ENCODE measurements at places on chromosomes 7 and 10.

- no peak for DNase-seq
Observed at GRCh38 chr7:2214636-2215035, 18.1 kb downstream of the MAD1L1 start.

DNA sequence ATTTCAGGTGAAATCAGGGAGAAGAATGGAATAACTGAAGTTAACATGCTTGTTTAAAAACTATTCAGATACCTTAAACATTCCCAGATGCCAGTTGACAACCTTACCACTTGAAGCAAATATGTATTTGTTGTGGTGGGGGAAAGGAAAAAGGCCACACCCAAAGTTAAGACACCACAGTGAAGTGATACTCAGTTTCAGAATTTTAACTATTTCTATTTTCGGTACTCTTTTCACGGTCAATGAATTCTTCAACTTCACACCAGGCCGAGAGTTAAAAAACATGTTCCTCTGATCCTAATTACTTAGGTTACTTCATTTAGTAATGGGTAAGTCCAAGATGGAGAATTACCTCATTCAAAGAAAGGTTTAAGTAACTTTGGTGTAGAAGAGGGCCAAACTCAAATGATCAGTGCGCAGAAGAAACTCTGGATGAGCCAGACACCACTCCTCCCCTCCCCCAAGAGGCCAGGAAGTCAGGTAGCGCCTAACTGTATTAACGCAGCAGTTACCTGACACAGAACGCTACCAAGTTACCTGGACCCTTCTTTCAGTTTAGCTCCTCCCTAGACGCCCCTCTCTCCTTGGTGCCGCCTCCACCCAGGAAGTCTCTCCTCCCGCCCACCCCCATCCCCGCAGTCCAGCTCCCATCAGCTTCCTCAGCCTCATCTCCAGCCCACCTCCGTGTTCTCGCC is 700 bp downstream of the MTPN start:
- no peak for DNase-seq

- DNase-seq: no peak
Observed at GRCh38 chr10:80497187-80498077, 40.3 kb upstream of the SH2D4B start.

- no peak for DNase-seq
Observed at GRCh38 chr7:136741941-136742340, 126.5 kb upstream of the CHRM2 start.

- DNase-seq: no peak
Observed at GRCh38 chr7:74183653-74184450, 9.7 kb downstream of the EIF4H start.

GRCh38 chr10:21217748-21218367 is 307.6 kb downstream of the SKIDA1 start:
- no peak for DNase-seq

- DNase-seq: no peak
Observed at GRCh38 chr7:97017192-97018125, 7.2 kb downstream of the DLX5 start.

DNA sequence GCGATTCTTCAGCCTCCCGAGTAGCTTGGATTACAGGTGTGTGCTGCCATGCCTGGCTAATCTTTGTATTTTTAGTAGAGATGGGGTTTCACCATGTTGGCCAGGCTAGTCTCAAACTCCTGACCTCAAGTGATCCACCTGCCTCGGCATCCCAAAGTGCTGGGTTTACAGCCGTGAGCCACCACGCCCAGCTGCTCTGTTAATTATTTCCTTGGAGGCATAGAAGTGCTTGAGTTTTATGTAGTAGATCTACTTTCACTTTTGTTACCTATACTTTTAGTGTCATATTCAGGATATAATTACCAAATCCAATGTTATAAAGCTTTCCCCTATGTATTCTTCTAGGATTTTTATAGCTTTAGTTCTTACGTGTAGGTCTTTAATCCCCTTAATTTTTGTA is 1093.0 kb downstream of the GATA3 start:
- DNase-seq: no peak

DNA sequence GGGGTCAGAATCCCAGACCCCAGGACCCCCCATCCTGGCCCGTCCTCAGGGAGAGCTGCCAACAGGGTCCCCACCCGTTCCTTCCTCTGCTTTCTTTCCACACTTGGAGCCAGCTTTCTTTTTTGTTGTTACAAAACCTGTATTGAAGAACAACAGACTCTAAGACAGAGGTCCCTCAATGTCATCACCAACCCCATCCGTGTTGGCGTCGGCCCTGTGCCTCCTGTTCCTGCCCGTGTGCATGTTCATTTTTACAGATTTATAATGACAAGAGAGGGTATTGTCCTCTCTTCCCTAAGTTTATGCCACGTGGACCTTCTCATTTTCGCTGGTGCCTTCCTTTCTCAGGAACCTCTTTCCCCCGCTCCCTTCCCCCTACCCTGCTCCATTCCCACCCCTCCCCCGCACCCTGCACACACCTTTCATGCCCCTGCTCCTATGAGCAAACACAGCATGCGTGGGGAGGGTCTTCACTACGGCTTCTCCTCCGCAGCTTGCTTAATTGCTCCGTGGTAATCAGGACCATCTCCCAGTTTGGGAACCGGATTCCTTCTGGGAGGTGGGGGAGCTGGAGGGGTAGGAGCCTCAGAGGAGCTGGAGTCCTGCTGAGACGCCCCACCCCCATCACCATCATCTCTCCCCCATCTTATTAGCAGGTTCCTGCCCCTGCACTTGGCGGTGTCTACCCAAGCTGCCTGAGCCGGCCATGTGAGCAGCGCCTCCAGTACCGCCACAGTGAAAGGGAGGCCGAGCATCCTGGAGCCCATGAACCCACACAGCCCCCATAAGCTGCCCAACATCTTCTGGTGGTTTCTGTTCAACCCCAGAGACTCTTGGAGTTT is 88.0 kb upstream of the INSIG1 start:
- DNase-seq: no peak

GRCh38 chr10:126903656-126904360 is 1.4 kb upstream of the DOCK1 start:
- no peak for DNase-seq

GRCh38 chr10:35835545-35835944 is 193.4 kb upstream of the FZD8 start:
- no peak for DNase-seq

GRCh38 chr7:32223071-32223650 is 153.0 kb upstream of the PDE1C start:
- DNase-seq: no peak

DNA sequence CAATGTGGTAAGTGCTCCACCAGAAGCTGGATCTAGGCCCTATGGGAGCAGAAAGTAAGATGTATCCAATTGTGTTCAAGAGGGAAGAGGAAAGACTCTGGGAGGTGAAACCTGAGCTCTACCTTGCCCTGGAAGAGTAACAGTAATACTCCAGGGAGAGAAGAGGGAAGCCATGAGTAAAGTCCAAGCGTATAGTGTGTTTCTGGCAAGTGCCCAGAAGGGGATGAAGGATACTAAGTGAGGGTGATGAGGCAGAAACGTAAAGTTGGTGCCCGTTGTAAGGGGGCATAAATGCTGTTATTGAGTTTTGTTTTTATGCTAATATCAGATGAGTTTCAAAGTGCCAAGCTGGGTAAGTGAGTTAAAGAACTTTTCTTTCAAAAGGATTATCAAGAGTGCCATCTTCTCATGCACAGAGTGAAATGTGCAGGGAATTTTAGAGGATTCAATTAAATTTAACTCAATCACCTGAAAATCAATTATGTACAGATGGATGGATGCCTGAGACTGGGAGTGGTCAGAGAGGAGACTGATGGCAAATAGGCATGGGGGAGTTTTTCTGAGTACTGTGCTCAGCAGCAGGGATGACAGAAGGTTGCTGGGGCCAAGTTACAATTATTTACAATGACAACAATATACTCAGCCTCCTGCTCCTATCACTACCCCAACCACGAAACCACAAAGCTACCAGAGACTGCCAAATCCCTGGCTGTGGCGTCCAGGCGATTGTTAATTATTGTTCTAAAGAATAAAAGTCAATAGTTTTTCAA is 123.3 kb upstream of the LAMB4 start:
- DNase-seq: no peak

DNA sequence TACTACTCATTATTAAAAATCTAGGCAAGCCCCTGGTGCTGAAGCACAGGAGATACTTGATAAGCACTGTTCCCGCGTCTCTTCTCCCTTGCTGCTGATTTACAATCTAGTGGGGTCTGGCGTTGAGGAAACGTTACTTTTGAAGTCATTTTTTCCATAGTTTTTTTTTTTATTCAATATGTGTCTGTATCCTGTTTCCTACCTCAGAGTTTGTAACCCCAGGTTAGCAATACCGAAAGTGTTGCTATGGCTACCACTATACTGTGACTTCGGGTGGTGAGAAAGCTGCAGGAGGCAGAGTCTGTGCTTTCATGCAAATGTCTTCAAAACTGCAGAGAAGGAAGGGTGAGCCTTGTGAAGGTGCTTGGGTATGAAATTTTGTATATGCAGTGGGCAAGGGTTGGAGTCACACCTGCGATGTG is 458.8 kb upstream of the GHITM start:
- no peak for DNase-seq

DNA sequence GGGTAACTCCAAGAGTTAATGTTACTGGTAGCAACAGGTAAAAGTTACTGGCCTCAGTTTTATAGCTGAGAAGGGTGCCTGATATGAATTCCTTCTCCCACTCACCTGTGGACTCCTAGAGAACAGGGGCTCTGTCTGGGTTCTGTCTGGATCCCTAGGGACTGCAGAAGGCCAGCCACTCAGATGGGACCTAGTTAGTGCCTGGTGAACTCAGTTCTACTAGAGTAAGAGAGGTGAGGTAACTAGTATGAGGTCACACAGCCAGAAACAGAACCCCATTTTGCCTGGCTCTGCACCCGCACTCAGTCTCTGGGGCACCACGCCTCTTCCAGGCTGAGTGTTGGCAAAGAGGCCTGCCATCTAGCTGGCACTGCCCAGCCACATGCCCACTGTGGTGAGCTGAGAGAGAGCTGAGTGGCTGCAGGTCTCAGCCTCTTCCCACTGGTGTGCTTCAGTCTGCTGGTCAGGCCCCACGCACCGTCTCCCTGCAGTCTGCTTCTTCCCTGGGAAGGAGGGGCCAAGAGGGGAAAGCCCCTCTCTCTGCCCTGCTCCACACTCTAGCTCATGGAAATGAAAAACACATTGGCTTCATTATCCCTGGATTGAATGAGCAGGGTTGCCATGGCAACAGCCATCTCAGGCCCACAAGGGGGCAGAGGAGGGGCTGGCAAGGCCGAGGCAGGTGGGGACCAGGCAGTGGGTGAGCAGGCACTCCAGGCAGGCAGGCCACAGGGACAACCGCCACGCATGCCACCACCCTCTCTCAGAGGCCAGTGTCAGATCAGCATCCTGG is 110.6 kb downstream of the ZMIZ1 start:
- no peak for DNase-seq

DNA sequence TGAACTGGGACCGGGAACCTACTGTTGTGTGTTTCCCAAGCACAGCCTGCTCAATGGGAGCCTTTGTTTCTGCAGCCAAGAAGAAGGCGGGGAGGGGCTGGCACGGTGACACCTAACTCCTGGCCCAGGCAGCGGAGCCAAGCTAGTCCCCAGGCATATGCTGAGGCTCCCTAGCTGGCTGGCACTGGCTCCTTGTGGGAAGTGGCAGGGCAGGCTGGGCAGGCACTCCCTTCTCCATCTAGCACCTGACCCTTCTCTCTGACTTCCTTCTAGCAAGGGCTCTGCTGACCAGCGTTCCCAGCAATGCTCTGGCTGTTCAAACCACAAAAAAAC is 325.0 kb downstream of the PLXNA4 start:
- DNase-seq: peak; percentile 60

- no peak for DNase-seq
Observed at GRCh38 chr10:34575882-34576281, 239.2 kb downstream of the PARD3 start.

- DNase-seq: no peak
Observed at GRCh38 chr10:99339563-99340047, 10.4 kb downstream of the CNNM1 start.

All from amygdala (tissue), 56 donors.